ENCODE measurements at places on chromosomes 1 and 21.

DNA sequence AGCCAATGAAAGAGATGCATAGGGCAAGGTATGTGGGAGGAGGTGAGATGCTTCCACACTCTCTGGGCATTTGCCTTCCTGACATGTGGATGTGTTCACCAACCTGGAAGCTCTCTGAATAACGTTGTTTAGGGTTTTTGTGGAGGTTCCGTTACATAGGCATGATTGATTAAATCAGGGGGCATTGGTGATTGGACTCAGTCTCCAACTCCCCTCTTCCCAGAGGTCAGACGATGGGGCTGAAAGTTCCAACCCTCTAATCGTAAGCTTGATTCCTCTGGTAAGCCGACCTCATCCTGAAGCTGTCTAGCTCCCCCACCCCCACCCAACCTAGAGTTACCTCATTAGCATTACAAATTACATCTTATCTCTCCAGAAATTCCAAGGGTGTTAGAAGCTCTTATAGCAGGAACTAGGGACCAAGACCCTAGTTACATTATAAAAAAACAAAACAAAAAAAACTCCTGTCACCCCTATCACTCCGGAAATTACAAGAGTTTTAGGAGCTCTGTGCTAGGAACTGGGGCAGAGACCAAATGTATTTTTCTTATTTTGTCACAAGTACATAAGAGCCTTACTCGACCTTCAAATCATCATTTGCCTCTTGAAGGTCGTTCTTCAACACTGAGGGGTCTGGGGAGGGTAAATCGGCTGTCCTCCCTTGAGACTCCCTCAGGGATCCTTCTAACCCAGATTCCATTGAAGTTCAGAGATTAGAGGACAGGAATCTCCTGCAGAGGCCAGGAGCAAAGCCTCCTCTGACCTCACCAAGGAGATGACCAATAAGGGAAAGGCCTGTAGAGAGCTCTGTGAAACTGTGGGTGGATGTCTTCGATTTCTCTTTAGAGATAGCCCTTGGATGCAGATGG lies 58.2 kb downstream of the DNTTIP2 start:
- DNase-seq = no peak

GRCh38 chr21:41759926-41760325 lies 6.9 kb downstream of the RIPK4 start:
- DNase-seq = no peak

GRCh38 chr1:79197421-79197820 lies 190.9 kb upstream of the ADGRL4 start:
- DNase-seq = no peak

DNA sequence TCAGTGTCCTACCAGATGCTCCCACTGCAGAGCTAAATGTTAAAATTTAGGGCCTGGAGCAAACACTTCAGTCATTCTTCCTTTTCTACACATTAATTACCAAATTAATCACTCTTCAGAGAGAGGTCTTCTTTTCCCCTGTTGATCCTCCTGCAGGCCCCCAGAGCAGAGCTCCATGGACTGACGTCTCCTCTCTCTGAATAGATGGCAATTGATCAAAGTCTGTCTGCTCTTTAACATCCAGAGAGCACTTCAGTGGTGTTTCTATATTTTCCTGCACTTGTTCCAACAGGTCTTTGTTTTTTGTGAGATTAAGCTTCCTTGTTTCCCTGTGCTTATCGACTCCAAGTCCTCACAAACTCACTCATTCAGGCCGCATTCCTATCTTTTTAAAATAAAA lies 239.3 kb downstream of the SIPA1L2 start:
- no peak for DNase-seq

GRCh38 chr1:46084553-46085451 lies 47.6 kb downstream of the PIK3R3 start:
- no peak for DNase-seq

DNA sequence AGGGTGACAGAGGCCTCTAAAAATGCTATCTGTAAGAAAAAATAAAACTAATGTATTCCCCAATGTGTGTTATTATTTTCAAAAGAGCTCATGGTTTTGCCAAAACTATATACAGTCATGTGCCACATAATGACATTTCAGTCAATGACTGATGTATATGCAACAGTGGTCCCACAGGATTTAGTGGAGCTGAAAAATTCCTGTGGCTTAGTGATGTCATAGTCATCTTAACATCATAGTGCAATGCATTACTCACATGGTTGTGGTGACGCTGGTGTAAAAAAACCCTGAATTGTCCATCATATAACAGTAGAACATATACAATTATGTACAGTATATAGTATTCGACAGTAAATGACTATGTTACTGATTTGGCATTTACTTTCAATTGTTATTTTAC lies 172.4 kb downstream of the CACNA1E start:
- DNase-seq = no peak

DNA sequence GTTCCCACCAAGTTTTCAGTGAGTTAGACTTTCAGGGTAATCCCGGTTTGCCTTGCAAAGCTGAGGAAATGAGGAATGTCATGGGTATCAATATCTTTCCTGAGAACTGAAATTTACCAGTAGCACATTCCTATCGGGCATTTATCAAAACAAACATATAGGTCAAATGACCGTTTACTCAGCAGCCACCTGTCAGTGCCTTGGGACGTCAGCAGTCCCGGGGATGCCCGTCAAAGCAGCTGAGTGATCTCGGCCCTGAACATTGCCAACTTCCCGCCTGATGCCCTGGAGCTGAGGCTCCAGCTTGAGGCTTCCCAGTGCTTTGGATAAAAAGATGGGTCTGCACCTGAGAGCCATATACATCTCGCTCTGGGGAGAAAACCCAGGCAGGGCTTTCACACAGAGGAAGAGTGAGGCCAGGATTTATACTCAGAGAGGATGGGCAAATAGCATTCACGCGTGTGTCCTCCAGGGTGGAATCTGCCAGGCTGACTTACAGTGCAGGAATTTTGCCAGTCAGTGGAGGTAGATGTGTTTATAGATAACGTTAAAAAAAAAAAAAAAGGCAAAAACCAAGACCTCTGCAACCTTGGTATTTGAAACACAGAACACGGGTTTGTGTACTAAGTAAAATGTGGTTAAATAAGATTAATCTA lies 435.7 kb upstream of the VAMP3 start:
- no peak for DNase-seq

DNA sequence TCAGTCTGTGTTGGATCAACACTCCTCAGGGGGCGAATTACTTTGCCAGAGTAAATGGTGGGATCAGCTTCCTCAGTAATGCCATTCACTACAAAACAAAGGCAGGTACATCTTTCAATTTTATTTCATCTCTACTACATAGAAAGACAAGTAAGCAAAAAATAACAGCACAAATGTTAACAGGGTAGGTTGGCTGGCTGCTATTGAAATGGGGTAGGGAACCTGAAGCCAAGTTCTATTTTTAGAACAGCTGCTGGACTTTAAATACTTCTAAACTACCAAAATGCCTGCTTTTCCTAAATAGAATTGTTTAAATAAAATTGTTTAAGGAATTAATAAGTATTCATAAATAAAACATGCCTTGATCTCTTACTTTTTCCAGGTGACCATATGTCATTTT lies 7.3 kb upstream of the NRAS start:
- no peak for DNase-seq

DNA sequence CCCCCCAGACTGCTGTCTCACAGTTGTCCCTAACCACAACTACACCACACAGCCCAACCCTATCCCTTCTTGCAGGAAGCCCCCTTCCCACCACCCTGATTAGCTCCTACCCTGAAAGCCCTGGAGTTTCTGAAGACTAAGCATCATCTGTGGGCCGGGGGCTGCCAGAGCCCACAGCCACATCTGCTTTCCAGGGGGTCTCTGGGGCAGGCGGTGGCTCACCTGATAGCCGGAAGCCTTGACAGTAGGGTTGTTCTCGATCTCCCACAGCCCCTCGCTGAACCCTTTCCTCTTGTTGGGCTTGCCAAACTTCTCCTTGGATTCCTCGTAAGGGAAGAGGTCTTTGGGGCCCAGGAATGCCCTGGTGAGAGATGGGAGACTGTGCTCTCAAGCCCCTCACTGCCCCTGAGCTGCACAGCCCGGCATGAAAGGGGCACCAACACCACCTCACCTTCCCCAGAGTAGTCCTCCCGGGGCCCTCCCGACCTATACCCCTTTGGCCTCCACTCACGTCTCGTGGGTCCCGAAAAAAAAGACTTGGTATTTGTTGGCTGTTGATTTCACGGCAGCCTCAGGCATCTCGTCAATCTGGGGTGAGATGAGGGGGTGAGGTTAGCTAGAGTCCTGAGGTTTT lies 4.0 kb upstream of the MRPL24 start:
- no peak for DNase-seq

- no peak for DNase-seq
These were observed 689.9 kb downstream of the MATN1 start for GRCh38 chr1:30033256-30034104.

DNA sequence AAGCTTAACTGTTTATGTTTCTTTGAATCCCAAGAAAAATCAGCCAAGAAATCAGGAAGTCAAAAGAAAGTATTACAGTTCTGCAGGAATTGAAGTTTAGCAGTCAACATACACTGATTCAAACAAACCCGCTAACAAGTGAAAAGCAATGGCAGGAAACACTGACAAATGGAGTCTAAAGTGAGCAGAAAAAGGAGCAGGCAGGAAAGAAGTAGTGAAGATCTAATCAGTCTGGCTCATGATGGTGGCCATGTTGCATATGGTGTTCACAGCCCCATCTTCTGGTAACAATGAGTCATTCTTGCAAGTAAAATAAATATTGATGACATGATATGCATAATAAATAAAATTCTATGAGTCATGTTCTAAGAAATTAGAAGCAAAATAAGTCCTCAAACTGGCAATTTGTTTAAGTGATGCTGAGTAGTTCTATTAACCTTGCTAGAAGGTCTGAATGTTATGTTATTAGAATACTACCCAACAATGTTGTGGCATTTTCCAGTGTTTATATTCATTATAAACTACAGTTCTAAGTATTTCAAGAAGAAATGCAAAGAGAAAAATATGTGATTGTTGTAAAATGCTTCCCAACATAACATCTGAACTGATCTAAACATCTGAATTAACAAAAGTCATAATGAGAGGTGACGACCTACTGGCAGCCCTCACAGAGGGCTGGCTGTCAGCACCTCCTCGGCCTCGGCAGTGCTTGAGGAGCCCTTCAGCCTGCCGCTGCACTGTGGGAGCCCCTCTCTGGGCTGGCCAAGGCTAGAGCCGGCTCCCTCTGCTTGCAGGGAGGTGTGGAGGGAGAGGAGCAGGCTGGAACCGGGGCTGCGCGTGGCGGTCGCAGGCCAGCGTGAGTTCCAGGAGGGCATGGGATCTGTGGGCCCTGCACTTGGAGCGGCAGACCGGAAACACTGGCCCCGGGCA lies 5.7 kb upstream of the ACBD6 start:
- no peak for DNase-seq

GRCh38 chr1:53189061-53189460 lies 7.6 kb upstream of the CPT2 start:
- no peak for DNase-seq

DNA sequence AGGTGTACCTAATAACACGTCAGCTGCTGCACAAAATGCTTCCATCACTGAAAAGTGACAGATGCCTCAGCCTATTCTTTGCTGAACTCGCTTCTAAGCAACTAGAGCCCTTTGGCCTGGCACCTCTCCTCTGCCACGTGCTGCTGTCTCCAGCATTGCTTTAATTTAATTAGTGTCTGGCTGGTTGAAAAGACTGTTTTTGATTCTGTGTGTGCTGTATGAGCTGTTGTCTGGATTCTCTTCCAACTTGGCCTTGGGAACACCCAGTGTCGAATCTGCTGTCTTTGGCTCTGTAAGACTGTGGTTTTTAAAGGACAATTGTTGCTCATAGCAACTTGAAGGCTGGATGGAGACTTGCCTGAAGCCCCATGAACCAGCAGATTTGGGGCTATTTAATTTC lies 109.5 kb downstream of the PSMG1 start:
- no peak for DNase-seq

GRCh38 chr1:241591317-241591716 lies 48.9 kb downstream of the CHML start:
- no peak for DNase-seq

DNA sequence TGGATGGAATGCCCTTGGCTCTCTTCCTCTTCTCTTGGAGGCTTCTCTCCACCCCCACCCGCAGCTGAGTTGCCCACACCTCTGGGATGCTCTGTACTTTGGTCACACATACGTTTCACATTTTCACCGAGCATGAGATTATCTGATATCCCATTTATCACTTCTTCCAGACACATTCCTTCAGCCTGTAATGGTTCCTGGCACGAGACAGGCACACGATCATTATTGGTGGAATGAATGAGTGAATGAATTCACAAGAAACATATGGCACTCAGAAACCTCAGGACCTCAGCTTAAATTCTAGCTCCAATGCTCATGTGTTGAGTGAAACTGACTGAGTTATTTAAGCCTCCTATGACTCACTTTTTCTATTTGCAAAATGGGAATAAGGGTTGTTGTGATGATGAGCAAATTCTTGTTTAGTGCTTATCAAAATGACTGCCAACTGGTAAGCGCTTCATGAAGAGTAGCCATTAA lies 242.7 kb upstream of the JUN start:
- no peak for DNase-seq

- no peak for DNase-seq
These were observed 27.3 kb downstream of the CLIC6 start for GRCh38 chr21:34696121-34696520.

- DNase-seq = no peak
These were observed 706 bp downstream of the C21orf91 start for GRCh38 chr21:17818186-17819113.

GRCh38 chr1:67534627-67535065 lies 104.4 kb upstream of the SERBP1 start:
- DNase-seq = no peak

GRCh38 chr1:113128116-113128515 lies 55.1 kb downstream of the LRIG2 start:
- DNase-seq = no peak

DNA sequence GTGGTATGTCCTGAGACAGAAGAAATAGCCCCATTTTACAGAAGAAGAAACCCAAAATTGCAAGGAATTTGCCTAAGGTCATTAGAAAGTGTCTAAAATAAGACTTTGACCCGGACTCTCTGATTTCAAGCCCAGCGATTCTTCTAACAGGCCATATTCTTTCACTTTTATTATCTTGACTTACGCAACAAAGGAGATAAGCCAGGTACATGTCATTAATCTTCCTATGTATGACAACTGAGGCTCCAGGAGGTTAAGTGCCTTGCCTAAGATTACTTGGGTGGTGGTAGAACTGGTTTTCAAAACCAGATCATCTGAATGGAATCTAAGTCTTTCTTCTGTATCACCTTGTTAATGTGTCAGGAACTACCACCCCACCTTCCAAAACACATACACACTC lies 124.3 kb downstream of the PBX1 start:
- no peak for DNase-seq

DNA sequence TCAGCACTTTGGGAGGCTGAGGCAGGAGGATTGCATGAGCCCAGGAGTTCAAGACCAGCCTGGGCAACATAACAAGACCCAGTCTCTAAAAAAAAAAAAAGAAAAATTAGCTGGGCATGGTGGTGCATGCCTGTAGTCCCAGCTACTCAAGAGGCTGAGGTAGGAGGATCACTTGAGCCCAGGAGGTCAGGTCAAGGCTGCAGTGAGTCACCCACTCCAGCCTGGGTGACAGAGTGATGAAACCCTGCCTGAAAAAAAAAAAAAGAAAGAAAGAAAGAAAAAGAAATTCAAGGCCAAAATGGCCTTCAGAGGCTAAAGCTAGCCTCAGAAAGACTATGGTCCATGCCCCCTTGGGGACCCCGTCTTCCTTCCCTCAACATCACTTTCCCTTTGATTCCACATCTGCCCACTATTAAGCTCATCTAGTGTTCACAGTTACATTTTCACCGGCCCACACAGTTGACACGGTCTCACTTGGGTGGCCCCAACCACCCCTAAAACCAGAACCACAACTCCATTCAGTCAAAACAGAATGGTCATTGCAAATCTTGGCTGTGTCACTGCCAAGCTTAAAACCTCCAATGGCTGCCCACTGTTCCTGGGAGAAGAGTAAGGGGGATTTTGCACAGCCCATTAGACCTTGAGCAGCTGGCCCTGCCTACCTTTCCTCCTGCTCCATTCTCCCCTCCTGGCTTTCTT lies 2.1 kb upstream of the CAPN8 start:
- DNase-seq = no peak
